Left colon (tissue), 2 donors: ENCODE measurements at places on chromosomes 4 and X. TPM values are rescaled to one million over a fixed set of nuclear protein-coding genes. Genes with fewer than 3 reads are reported as not detected.
A peak's percentile ranks its signal among the peaks of the same experiment; 100 is the strongest.

Gene NDP
- total RNA-seq, result 0.17 TPM

DNA sequence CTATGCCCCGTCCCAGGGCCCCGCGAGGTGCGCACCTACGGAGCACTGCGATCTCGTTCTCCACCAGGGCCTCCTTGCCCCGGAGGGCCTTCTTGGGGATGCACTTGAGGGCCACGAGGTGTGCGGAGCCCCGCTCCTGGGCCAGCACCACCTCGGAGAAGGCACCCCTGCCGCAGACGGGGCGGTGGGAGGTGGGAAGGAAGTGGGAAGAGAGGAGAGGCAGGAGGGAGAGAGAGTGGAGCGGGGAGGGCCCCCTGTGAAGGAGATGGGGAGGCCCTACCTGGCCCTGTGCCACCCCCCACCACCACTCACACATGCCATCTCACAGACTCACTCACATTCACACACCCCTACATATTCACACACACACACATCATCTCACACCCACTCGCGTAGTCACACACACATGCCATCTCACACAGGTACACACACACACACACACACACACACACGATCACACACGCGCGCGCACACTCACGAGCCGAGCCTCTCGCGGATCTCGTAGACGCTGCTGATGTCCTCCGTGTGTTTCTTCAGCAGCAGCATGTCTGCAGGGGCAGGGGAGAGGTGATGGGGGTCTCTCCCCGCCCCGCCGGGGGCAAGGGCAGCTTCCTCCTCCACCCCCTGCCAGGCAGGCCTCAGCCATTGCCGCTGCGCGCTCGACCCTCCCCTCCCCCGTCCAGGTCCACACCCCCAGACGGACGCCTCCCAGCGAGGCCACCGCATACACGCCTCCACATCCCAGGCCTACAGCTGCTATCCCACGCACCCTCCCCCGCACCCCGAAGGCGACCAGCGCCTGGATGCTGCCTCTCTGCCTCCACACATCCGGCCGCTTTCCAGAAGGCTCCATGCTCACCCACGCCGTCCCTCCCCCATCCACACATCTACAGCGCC, 834 bp downstream of the PNCK start:
- peak; percentile 28 for DNase-seq

Gene PCDH11X
- total RNA-seq, result 0.06 TPM

DNA sequence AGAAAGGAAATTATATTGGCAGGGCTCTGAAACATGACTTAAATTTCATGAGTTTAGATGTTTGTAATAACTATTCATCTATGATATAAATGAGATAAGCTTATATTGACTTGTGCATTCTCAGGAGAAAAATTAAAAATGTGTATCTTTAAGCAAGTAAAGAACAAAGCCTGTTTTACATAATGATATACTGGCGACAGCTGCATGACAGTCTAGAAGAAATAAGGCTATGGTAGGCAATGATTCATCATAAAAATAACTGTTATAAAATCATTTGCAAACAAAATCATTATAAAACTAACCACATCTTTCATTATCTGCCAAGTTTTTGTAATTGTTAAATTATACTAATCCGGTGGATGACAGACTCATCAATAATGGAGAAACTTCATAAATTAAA, 188.1 kb downstream of the ADAM29 start:
- no peak for DNase-seq

GRCh38 chr4:155948541-155948940, 5.1 kb downstream of the CTSO start:
- no peak for DNase-seq

DNA sequence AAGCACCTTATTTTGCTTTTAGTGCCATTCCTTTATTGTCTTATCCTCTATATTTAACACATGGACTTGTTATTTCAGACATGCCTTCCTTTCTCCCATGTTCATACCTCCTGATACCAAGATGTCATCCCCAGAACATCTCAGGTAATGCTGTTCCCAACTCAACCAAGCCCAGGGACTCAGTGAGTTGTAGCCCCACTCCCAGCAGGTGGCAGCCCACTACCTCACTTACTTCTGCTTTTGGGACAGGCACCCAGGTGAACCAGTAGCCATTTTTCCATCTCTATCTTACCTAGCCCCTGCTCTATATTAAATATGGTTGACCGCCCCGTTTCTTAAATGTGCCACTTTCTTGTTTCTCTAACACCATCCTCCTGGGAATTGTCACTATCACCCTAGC, 199.0 kb downstream of the DCHS2 start:
- DNase-seq, result no peak

DNA sequence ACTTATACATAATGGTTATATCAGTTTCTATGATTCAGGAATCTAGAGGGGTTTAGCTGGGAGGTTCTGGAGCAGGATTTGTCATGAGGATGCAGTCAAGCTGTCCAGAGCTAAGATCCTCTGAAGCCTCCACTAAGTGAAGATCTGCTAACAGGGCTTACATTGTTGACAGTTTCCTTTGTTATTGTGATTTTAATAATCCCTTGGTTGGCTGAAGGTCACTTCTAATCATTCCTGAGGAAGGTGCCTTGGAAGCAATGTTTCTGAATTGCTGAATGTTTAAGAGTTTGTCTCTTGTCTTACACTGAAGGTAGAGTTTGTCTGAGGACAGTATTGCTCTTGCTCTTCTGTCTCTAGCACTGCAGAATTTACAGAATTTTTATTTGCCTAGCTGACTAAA, 41.3 kb downstream of the BANK1 start:
- no peak for DNase-seq

Gene CYLC1
- not detected for total RNA-seq

Gene FGF5
- 0.28 TPM for total RNA-seq

Gene TMEM128
- total RNA-seq, result 25.7 TPM

DNA sequence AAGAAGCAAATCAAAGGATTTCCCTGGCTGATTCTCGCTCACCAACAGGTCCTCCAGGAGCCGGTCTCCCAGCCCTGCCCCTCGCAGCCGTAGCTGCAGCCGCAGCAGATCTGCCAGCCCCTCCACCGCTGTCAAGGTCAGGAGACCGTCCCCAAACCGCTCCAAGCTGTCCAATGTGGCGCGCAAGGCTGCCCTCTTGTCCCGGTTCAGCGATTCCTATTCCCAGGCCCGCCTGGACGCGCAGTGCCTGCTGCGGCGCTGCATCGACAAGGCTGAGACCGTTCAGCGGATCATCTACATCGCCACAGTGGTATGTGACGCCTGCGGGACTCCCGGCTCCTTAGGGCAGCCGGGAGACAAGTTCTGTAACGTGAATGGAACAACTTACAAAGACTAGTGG, 25.6 kb downstream of the SPATA18 start:
- no peak for DNase-seq

Gene INTU
- total RNA-seq, result 3.8 TPM

DNA sequence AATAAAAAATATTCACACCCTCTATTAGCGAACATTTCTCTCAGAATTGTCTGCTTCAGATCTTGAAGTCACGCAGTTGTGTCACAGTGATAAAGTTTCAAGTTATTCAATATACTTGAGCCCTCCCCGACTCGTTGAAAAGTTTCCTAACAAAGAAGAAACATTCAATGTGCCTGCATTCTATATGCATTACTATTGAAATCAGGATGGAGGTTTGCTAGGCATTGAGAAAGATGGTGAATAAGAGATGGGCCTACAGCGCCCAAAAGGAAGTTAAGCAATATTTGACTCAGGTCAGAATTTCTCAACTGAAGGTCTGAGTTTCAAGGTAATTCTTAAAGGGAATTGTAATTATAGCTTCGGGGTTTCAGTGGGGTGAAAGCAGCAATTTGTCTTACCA, 6.1 kb downstream of the TCEANC start:
- DNase-seq, result no peak

DNA sequence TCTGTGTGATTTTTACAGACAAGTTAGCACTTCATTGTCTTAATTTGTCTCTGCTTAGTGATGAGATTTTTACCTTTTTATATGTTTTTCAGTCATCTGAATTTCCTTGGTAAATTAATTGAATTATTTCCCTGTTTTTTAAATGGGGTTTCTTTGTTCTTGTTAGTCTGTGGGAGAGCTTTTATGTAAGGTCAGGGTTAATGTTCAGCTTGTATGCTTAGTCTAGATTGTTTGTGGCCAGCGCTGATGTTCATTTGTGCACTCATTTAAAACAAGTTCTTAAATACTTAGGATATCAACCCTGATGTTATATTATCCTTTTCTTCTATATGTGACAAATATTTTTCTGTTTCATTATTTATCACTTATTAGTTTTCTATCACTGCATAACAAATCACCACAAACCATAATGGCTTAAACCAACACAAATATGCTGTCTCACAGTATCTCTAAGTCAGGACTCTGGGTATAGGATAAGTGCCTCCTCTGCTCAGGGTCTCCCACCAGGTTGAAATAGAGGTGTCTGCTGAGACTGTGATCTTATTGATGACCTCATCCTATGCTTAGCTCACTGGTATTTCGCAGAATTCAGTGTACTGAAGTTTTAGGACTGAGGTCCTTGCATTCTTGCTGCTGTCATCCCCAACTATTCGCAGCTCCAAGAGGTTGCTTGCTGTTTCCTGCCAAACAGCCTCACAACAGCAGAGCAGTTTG, 53.2 kb downstream of the ATP10D start:
- no peak for DNase-seq

- no peak for DNase-seq
Observed at GRCh38 chr4:151770154-151770553, 9.3 kb upstream of the GATB start.

DNA sequence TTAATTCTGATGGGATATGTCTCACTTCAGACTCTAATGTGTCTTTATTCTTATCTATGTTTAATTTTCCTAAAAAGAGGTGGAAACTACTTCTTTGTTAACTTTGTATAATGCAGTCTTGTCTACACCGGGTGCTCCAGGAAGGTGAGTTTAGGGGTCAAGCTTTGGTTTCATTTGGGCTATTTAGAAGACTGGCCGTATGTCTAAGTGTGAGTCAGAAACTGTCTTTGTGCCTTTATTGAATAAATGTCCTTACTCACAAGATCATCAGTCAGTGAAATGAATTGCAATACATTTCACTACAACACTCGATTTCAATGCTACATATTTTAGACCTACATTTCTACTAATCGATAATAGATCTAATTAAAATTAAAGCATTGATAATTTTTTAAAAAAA, 56.2 kb downstream of the PROM1 start:
- DNase-seq, result no peak

DNA sequence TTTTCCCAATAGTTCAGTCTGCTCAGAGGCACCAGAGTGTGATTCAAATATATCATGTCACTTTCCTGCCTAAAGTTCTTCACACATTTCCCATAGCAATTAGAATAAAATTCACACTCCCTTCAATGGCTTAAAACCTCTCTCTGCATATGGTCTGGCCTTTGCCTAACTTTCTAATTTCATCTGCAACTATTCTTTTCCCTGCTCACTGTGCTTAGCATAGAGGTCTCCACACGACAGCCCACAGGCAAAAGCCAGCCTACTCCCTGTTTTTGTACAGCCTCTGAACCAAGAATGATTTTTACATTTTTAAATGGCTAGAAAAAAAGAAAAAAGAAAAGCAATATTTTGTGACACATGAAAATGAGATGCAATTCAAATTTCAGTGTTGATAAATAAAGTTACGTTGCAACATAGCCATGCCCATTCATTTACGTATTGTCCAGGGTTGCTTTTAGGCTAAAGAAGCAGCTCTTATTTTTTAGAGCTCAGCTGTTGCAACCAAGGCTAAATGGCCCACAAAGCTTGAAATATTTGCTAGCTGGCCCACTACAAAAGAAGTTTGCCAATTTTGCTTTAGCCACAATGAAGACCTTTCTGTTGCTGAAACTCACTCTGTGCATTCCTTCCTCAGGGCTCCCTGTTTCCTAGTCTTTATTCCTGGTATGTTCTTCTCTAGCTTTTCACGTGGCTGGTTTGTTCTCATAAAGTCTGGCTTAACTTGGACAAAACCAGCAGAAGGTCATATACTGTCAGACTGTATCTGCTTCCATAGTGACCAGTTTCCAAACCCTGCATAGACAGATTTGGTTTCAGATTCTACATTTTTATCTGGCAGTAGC, 26.6 kb upstream of the IRF2 start:
- DNase-seq, result no peak

DNA sequence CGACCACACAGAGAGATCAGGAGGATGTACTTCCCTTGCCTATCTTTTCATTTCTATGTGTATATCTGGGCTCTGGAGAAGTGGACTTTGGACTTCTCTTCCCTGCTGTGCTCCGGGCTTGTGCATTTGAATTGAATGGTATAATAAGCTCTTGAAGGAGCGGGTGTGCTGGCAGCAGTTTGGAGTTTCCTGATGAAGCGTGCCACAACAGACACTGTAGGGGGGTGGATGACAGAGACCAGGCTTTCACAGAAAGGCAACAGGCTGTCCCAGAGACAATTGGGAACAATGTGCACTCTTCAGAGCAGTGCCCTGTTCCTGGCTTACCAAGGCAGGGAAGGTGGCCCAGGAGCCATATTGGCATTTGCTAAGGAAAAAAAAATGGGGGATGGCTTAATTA, 170.1 kb downstream of the FRMPD4 start:
- no peak for DNase-seq

DNA sequence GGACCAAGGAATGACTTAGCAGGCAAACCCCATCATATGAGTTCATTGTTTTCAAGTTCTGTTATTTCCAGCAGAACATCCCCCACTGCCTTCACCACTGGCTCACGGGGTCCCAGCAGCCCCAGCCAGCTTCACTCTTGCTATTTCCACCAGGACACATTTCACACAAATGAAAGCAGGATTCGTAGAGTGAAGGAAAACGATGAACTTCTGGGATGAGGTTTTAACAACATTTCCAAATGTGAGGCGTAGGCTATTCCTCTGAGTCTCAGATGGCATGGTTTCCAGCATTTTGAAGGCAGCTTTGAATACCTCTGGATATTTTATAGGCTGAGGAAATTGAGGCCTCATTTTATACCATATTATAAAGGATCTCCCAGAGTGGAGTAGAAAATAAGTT, 32.9 kb upstream of the EGFL6 start:
- no peak for DNase-seq

Gene KCND1
- 0.61 TPM for total RNA-seq

GRCh38 chr4:23105759-23106370, 413.1 kb downstream of the GBA3 start:
- no peak for DNase-seq

GRCh38 chr4:37917388-37917787, 26.5 kb downstream of the TBC1D1 start:
- DNase-seq, result no peak

Gene NCAPG
- 4.4 TPM for total RNA-seq

Gene TRO
- total RNA-seq, result 2.1 TPM

Gene LRRC66
- 16.1 TPM for total RNA-seq

DNA sequence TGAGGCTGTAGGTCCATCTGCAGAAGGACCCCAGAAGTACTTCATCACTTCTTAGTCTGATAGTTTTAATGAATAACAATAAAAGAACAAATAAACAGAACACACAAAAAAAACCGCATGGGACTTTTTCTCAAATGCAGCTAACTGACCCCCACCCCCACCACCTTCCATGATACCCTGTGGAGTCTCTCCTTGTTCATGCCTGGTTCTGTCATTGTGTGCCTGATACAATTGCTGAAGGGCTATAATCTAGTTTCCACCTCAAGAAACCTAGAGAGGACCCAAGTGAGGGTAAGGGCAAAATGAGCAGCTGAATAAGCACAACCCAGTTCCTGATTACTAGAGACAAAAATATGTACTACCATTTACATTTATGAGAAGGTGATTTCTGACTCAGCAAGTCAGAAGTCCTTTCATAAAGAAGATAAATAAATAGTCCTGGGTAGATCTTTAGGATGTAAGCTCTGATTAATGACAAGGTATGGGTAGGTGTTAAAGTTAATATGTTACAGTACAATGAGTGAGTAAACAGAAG, 155.1 kb downstream of the TMA16 start:
- no peak for DNase-seq

Gene SMIM31
- total RNA-seq, result 30.6 TPM

GRCh38 chr4:109548655-109549054, 11.4 kb upstream of the MCUB start:
- DNase-seq, result no peak
